ENCODE measurements at places on chromosomes 2 and 18.

GRCh38 chr2:12005886-12006681 lies 259.7 kb downstream of the LPIN1 start:
- no peak for DNase-seq

DNA sequence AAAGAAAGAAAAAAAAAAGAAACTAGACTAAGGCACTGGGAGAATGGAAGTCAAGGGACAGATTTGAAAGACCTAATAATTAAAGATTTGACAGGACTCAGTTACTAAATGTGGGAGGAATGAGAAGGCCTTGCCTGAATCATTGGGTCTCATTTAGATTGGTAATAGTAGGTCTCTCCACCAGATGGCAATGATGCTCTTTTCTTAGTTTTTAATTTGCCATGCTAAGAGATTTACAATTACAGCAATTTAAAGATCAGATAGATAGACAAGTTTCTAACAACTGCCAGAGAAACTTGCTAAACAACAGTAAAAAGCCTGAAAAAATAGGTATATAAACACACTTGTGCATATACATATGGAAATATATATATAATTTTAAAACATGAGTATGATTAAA lies 153.0 kb downstream of the TMEM247 start:
- DNase-seq = no peak

GRCh38 chr2:88885679-88886416 lies 194.4 kb downstream of the RPIA start:
- DNase-seq = no peak

DNA sequence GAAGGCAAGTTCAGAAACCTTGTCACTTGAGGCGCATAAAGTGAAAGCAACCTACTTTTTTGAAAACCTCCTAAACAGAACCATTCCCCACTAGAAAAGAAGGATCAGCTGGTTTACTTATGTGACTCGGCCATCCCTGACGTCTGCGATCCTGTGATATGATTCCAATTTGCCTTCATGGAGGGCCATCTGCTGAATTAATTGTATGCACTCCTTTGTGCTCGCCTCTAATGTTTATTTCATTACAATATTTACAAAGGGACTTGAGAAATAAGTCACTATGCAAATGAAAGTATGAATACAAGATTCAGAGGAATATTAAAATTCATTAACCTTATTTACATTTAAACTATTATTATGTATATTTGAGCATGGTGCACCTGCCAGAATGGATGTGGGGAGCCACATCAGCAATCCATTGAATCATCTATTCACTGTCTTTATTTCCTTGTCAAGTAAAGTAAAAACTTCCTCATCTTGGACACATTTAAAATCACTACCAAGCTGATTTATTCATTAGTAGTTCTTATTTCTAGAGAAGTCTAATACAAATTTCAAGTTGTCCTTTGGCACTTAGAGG lies 96.5 kb downstream of the RBM43 start:
- DNase-seq = no peak

DNA sequence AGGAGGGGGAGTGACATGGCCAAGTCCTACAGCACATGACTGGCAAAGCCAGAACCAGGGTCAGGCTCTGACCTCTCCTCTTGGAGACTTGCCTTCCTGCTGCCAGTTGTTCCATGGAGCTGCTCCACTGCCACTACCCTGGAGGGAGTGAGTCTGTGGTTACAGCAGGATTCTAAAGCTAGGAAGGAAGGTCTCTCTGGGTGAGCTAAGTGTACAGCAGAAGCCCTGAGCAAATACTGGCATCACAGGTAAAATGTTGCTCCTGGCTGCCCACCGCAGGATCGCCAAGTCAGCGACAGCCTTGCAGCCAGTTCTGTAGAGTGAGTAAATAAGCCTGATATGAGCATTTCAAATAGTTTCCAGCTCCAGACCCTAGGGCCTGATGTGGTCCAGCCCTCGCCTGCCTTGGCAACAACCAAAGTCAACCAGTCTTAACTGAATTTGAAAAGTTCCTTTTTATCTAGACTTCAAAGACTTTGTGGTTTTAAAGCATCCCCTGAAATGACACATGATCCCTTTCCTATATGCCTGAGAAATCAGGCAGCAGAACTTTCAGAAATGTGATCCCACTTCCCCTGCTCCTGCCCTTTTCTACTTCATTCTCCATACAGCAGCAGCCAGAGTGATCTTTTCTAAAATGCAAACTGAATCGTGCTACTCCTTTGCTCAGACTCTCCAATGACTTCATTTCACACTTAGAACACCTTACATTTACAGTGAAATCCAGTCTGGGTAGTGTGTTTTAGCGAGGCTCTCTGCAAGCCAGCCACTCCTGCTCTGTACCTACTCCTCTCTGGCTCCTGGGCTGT lies 114.3 kb downstream of the MGAT5 start:
- no peak for DNase-seq

Data from Panc1 (cell line).